ENCODE measurements at places on chromosomes 7 and 10.

GRCh38 chr10:120369856-120370276, 87.2 kb upstream of the PLPP4 start:
- DNase-seq, result peak; percentile 28

DNA sequence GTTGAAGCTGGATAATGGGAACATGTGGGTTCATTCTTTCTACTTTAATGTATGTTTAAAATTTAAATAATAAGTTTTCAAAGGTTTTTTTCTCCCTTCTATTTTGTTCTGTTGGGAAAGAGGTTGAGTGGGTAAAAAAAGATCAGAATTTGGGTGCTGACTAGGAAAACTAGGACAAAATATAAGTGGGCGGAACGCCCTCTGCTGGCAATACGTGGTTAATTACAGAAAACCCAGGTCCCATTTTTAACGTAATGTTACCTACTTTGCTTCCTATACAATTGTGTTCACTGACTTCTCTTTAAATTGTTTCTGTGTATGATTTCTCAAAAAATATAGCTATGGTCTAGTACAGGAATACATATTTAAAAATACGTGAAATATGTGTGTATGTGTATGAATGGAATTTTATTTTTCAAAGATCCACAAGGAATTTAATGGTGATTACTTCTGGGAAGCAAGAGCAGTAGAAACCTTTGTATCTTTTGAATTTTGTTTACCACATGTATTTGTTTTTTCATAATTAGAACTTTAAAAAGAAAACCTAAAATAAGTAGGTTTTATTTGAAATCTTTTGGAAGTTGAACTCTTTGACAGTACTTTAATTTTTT, 8.7 kb downstream of the ECD start:
- DNase-seq, result peak; percentile 44

DNA sequence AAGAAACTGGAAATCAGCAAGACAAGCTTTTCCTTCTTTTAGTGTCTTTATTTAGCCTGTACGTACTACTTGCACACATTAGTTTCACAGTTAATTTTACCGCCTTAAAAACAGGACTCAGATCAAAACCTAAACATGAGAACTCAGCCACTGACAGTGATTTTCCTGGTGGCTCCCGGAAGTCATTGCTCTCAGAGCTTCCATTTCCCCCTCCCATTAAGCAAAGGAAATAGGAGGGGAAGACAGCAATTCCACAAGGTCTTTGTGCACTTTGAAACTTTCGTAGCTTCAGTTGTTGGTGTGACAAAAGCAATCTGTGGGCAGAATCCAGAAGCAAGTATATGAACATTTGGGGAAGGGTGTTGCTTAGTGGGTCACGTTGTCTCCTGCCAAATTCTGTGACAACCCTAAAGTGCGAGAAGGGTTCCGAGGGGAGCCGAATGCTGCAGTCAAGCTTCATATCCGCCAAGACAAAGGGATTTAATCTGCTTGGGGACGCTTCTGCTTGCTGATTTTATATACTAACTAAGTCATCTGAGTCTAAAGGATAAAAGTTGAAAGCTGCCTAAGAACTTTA, 30.4 kb downstream of the FAM53B start:
- DNase-seq, result no peak

- DNase-seq, result no peak
Measured at GRCh38 chr10:111956841-111957240, 226.7 kb downstream of the GPAM start.

- DNase-seq, result no peak
Measured at GRCh38 chr10:86047588-86047987, 319.0 kb downstream of the GRID1 start.

- DNase-seq, result no peak
Measured at GRCh38 chr10:129387258-129387525, 79.8 kb upstream of the MGMT start.
